ENCODE measurements at places on chromosomes 13 and 19.

DNA sequence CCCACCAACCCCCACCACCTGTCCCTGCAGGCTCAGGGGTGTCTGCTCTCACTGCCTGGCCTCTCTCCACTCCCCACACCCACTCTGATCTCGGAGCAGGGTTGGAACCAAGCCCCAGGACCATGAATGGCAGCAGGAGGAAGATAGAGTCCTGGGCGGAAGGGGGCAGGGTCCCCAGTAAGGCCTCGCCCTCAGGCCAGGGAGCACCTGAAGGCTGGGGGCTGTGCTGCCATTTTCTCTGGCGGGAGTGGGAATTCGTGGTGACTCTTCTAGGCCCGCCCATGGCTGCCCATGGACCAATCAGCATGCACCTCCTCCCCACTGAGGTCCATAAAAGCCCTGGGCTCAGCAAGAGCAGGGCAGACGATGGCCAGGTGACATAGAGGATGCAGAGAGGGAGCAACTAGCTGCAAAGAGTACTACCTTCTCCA lies 25.0 kb downstream of the KBTBD6 start:
- DNase-seq = no peak

GRCh38 chr13:42686165-42686564 lies 95.2 kb upstream of the FAM216B start:
- no peak for DNase-seq

DNA sequence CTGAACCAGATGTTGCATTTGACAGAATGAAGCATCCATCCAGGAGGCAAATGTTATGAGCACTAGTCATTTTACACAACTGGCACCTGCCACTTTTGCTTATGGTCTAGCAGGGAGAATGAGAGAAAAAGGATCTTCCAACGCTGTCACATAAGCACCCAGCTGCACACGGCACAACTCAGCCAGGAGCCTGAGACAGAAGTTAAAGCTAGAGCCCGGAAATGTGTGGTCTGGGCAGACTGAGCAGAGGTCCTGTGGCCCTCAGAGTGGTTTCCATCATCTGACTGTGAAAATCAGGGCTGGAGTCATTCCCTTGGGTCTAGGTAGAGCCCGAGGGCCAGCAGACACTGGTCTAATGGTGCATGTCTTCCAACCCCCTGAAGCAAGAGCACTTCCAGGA lies 78.4 kb upstream of the XPO4 start:
- DNase-seq = no peak

DNA sequence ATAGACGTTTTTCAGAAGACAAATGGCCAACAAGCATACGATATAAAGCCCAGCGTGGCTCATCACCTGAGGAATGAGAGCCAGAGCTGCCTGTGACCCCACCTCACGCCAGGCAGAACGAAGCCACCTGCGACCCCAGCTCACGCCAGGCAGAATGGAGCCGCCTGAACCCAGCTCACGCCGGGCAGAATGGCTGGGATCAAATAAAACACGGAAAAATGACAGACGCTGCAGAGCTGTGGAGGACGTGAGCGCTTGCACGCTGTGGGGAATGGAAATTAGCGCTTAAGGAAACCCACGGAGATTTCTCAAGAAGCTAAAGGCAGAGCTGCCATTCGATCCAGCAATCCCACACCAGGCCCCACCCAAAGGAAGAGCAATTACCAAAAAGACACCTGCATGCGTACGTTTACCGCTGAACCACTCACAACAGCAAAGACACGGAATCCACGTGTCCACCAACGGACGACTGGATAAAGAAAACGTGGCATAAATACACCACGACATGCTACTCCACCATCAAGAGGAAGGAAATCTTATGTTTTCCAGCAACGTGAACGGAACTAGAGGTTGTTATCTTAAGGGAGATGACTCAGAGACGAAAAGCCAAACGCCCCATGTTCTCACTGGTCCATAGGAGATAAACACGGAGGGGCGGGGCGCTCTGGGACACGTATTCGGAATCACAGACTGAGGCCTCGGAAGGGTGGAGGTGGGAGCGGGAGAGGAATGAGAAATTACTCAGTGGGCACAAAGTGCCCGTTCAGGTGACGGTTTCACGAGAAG lies 30.7 kb upstream of the C13orf46 start:
- DNase-seq = no peak

- no peak for DNase-seq
Observed at GRCh38 chr13:90954605-90955195, 392.8 kb upstream of the MIR17HG start.

DNA sequence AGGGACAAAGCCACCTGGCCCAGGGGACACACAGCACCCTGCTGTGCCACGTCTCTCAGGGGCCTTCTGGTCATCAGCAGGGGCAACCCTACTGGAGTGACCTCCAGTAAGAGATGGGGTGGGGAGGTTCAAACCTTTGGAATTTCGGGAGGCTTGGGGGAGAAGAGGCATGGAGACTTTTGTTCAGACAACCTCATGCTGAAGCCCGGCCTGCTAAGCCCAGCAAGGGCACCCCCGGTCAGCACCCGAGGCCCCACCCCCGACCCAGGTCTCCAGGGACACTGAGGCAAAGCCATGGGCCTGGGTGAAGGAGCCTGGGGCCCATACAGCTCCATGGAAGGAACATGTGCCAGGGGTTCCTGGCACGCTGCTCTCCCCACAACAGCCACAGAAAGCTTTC lies 23.3 kb downstream of the ZNF787 start:
- no peak for DNase-seq

- no peak for DNase-seq
Observed at GRCh38 chr19:36972571-36972970, 56.4 kb downstream of the ZNF568 start.

DNA sequence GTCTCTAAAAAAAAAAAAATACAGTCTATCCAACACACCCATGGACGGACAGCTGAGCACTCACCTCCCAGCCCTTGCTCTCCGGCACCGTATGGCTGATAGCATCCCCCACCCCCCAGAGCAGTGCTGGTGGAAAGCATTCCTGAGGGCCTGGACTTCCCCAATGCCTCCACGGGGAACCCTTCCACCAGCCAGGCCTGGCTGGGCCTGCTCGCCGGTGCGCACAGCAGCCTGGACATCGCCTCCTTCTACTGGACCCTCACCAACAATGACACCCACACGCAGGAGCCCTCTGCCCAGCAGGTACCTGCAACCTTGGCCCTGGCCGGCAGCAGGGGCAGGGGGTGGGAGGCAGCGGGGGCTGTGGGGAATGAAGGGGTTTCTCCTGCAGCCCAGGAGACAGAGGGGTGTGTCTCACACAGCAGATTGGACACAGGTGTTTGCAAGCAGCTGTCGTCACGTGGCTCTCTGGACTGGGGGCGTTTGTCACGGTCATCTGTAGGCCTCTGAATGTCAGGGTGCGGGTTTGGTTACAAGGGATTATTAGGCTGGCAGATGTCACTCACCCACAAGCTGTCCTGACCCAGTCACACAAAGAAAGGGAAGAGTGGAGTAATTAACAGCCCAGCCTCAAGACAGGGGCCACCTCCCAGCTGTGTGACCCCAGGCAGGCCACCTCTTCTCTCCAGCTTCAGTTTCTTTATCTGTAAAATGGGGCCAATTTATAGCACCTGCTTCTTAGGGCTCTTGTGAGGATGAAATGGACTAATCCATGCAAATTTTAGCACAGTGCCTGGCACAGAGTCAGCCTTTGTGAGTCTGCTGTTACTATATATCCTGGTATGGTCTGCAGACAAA lies 19.3 kb downstream of the PLD3 start:
- DNase-seq = no peak

- DNase-seq = no peak
Observed at GRCh38 chr13:63367522-63368198, 1952.0 kb upstream of the PCDH20 start.

DNA sequence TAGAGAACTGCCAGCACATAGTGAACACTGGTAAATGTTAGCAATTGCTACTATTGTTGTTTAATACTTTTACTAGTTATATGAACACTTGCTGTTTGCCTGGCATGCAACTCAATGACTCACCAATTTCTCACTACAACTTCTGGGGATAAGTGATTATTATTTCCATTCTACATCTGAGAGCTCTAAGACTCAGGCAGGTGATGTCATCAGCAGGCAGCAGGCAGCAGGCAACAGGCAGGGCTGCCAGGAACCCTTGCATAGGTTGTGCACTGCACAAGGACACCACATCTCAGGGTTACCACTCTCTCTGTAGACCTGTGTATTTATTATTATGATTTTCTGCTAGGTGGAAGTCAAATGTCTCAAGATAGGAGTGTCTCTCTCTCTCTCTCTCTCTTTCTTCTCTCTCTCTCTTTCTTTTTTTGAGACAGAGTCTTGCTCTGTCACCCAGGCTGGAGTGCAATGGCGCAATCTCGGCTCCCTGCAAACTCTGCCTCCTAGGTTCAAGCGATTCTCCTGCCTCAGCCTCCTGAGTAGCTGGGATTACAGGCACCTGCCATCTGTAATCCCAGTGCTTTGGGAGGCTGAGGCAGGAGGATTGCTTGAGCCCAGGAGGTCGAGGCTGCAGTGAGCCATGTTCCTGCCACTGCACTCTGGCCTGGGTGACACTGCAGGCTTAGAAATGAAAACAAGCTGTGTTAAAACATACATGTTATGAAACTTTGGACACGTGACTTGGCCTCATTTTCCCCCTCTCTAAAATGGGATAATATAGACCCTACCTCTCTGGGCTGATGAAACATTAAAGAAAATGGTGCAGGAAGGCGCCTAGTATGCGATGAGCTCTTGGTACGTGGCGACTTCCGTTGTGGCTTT lies 22.7 kb downstream of the HPN start:
- DNase-seq = no peak

DNA sequence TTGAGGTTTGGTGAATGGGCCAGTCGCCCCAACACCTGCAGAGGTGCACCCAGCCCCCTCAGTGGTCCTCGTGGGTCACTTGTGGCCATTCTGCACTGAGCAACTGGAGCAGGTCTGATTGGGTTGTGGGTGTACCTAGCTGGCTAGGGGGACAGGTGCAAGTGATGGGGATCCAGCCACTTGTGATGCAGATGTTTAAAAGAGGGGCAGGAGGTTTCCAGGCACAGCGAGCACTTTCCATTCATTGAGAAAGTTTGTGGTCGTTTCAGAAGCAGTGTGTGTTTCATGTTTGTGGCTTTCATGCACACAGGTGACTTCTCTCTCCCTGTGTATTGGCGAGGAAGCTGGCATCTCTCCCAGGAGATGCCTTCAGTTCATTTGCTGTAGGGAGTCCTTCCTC lies 34.7 kb downstream of the TSSK6 start:
- DNase-seq = no peak

DNA sequence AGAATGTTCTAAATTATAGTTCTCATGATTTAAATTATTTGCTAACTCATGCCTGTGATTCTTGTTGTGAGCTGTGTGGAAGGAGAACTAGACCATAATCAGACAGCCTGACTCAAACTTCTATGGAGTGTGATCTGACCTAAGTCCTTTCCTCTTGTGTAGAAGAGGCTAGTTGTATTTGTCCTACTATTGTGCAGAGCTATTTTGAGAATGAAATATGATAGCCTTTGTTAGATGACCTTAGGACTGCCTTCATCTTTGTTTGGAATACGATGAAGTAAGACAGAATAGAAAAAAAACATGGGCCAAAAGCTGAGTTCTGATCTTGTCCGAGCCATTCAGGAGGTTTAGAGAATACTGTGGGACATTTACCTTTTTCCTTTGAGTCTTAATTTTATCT lies 119.4 kb downstream of the STOML3 start:
- DNase-seq = no peak

- DNase-seq = peak; percentile 39
Observed at GRCh38 chr13:80040196-80040980, 300.5 kb downstream of the SPRY2 start.

GRCh38 chr13:110262508-110263291 lies 44.3 kb downstream of the COL4A1 start:
- DNase-seq = no peak

GRCh38 chr13:94119360-94119936 lies 360.0 kb downstream of the DCT start:
- DNase-seq = no peak

- peak; percentile 53 for DNase-seq
Observed at GRCh38 chr19:10503002-10503789, at the start of gene KEAP1. KEAP1 (minus strand) TSS chr19:10503356; CDS start chr19:10500033, 3,323 bp downstream.

DNA sequence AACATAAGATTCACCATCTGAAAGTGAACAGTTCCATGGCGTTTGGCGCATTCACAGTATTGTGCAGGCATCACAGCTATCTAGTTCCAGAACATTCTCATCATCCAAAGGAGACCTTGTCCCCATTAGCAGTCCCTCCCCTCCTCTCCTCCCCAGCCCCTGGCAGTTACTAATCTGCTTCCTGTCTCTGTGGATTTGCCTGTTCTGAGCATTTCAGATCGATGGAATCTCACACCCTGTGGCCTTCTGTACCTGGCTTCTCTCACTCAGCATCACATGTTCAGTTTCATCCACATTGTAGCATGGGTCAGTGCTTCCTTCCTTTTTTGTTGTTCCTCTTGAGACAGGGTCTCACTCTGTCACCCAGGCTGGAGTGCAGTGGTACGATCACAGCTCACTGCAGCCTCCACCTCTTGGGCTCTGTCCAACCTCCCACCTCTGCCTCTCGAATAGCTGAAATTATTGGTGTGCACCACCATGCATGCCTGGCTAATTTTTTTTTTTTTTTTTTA lies 34.6 kb downstream of the CRTC1 start:
- no peak for DNase-seq

DNA sequence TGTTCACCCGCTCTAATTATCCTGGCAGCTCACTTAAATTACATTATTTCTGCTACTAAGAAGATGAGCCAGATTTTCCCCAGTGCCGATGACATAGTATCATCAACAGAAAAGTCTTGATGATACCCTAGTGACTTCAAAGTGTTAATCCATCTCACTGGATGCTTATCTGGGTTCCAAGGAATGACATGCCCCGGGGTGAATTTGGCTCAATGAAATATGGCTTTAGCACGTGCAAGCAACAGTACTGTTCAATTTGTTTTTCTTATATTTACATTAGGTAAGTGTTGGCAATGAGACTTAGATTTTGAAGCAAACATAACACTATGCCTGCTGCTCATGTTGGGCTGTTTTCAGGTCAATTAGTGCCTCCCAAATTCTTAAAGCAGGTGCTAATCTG lies 548.2 kb upstream of the SLITRK1 start:
- no peak for DNase-seq

DNA sequence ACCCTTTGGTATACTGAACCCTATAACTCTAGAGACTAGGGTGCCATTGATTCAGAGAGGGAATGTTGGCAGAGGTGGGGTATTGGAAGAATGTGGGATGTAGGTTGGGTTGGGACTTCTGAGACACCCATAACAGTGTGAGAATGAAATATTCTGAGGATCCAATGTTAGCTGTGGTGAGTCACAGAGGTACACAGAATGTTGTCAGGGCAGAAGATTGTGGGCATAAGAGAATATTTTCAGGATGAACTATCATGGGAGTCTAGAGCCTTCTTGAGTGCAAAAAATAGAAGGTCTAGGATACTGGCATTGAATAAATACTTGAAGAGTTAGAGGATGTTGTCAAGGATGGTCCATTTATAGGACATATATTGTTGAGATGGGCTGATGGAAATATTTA lies 9.0 kb downstream of the KLK13 start:
- DNase-seq = no peak

DNA sequence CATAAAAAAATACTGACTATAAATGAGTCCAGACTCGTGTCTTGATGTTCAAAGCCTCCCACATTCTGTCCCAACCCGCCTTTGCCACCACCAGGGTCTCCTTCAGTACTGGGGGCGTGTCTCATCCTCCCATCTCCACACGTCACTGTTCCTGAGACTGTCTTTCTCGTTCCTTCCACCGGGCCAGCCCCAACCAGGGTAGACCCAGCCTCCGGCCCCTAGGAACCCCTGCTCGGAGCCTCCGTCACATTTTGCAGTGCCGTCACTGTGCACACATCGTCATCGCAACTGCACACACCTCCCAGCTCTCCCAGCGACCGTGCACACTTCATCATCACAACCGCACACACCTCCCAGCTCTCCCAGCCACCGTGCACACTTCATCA lies 73.4 kb downstream of the SPACA7 start:
- DNase-seq = no peak
